ENCODE measurements at places on chromosomes 6 and 20. TPM values are rescaled to one million over a fixed set of nuclear protein-coding genes. Genes with fewer than 3 reads are reported as not detected.

RHAG gene
- not detected for total RNA-seq

DAAM2 gene
- 4.8 TPM for total RNA-seq

DNA sequence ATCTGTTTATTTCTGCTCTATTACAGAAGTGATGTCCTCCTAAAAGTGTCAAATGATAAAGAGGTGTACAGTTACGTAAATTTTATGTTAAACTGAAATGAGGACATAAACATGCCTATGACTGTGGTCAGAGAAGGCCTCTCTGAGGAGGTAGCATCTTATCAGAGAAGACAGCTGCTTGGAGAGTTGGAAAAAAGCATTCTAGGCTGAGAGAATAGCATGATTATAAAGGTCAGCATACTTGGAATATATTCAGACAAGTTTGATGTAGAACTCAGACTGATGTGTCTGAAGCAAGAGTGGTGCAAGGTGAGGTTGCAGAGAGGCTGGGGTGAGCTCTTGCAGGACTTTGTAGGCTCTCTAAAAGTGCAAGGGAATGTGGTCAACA lies 3.1 kb upstream of the PCNA start:
- no peak for DNase-seq
- peaks cover 11% of the 10 kb centered on the region for H3K4me1 ChIP-seq
- H3K27me3 ChIP-seq, result no peaks in the 10 kb centered on the region
- no peak overlapping the region for H3K4me3 ChIP-seq

DNA sequence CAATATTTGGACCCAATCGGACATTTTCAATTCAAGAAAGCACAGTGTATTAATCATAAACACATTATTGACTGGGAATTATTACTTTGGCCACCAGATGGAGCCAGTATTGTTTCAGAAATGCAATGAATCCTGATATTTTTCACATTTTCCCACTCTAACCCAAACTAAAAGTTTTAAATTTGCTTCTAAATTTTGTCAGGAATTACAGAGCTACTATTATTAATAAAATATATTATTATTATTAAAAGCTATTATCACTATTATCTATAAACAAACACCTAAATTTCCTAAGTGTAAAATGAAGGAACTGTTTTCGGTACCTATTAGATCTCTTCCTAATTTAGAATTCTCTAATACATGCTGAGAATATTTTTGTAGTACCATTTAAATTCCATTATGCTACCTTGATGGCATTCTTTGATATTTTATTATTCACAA lies 245.3 kb downstream of the OGFRL1 start:
- H3K36me3 ChIP-seq, result no peaks in the 10 kb centered on the region
- no peaks in the 10 kb centered on the region for H3K27me3 ChIP-seq
- no peak overlapping the region for H3K4me3 ChIP-seq
- H3K27ac ChIP-seq, result no peak overlapping the region

DNA sequence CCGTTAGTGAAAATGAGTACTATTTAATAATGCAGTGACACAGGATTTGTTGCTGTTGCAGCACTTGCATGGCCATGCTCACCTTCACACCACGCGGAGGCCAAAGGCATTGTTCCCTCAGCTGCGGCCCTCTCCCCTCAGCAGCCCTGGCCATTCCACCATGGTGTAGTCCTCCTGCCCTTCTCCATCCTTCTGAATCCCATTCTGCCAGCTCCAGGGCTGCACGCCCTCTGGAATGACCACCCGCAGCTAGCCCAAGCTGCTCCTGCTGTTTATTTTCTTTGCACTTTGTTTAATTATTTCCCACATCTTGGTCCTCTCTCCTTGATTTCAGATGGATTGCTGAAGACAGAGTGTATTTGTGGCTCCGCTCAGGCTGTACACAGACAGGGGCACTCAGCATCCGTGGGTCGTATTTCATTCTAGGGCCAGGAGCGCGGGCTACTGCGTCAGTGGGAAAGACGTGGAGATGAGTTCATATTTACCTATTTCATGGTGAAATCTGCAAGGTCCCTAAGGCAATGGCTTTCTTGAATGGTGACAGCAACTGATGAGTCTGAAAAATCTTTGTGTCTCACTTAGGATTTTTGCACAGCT lies 81.4 kb upstream of the DUSP22 start:
- H3K27ac ChIP-seq, result no peak overlapping the region
- no peaks in the 10 kb centered on the region for H3K4me1 ChIP-seq

GRCh38 chr6:26218824-26219223 lies 131.6 kb downstream of the HFE start:
- peaks cover 14% of the 10 kb centered on the region for H3K4me1 ChIP-seq
- H3K27me3 ChIP-seq, result no peaks in the 10 kb centered on the region
- H3K4me3 ChIP-seq, result no peak overlapping the region
- H3K27ac ChIP-seq, result peak overlapping the region; percentile 50

DNA sequence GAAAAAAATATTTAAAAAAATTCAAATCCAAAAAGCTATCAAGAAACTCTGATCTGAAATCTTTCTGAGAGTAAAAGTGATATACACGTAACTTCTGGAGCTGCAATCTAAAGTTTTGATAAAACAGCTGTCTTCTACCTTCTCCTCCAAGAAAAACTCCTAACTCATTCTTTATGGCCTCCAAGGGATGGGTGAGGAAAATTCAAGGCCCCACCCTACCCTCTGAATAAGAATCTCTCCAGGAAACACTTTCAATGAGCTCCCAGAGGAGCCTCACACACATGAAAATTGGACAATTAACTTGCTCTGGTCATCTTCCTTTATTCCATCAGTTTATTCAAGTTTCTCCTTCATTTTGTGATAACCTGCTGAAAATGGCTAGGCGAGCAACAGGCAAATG lies 93.4 kb downstream of the FNDC1 start:
- H3K4me3 ChIP-seq, result no peak overlapping the region
- H3K4me1 ChIP-seq, result no peaks in the 10 kb centered on the region
- H3K27ac ChIP-seq, result no peak overlapping the region
- DNase-seq, result no peak
- no peaks in the 10 kb centered on the region for H3K36me3 ChIP-seq

GRCh38 chr6:43515808-43516207 lies 918 bp downstream of the YIPF3 start:
- peaks cover 12% of the 10 kb centered on the region for H3K4me1 ChIP-seq
- peak overlapping the region; percentile 89 for H3K4me3 ChIP-seq
- H3K27ac ChIP-seq, result peak overlapping the region; percentile 88
- DNase-seq, result no peak
- H3K36me3 ChIP-seq, result peaks cover 61% of the 10 kb centered on the region

GRCh38 chr6:97669191-97670031 lies 386.4 kb upstream of the MMS22L start:
- H3K4me3 ChIP-seq, result peak overlapping the region; percentile 38
- H3K4me1 ChIP-seq, result peaks cover 31% of the 10 kb centered on the region
- no peaks in the 10 kb centered on the region for H3K27me3 ChIP-seq
- H3K36me3 ChIP-seq, result no peaks in the 10 kb centered on the region
- peak; percentile 70 for DNase-seq
- peak overlapping the region; percentile 73 for H3K27ac ChIP-seq

- no peaks in the 10 kb centered on the region for H3K36me3 ChIP-seq
- H3K27ac ChIP-seq, result peak overlapping the region; percentile 86
- H3K27me3 ChIP-seq, result no peaks in the 10 kb centered on the region
- peak; percentile 49 for DNase-seq
- H3K4me1 ChIP-seq, result peaks cover 23% of the 10 kb centered on the region
- H3K4me3 ChIP-seq, result peak overlapping the region; percentile 75
Measured at GRCh38 chr6:122790028-122790422, 967 bp downstream of the SMPDL3A start.

DNA sequence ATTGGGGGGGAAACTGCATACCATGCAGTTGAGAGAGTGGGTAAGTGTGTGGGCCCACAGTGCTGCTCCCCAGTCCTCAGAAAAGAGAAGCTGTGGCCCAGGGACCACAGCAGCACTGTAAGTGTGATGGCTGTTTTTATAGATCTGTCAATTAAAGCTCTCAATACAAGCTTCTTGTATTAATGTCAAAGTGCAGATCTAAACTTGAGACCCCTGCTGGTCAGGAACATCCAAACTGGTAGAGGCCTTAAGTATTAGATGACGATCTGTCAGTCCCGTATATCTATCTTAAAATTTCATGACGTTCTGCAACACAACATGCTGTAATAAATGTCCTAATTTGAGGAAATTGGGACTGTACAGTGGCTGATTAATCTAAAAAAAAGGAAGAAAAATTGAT lies 74.8 kb downstream of the TULP4 start:
- no peaks in the 10 kb centered on the region for H3K36me3 ChIP-seq
- no peak for DNase-seq
- no peak overlapping the region for H3K4me3 ChIP-seq
- H3K4me1 ChIP-seq, result peaks cover 7% of the 10 kb centered on the region
